ENCODE measurements at places on chromosomes 7 and 10. TPM values are rescaled to one million over a fixed set of nuclear protein-coding genes. Genes with fewer than 3 reads are reported as not detected.

DNA sequence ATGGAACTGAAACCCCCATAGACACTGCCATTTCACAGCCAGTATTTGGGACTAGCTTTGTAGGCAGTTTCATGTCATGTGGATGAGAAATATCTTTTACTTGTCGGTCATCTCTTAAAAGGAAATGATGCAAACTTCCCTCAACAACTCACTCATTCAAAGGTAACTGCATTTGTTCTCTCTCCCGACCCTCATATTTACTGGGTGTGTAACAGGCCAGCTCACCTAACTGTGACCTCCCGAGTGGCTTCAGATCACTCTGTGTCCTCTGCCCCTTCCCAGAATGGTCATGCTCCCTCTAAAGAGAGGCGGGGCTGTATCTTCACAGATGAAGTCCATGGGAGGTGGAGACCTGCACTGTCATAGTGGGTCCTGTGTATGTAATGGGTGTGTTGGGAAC is 14.7 kb downstream of the LRRC18 start:
- H3K36me3 ChIP-seq = no peaks in the 10 kb centered on the region
- peaks cover 12% of the 10 kb centered on the region for H3K4me1 ChIP-seq
- no peak overlapping the region for H3K27ac ChIP-seq
- H3K27me3 ChIP-seq = no peaks in the 10 kb centered on the region

GRCh38 chr7:50564640-50565558 is at the start of gene DDC:
Gene DDC (minus strand): TSS chr7:50565405. CDS start chr7:50544085, 21,320 bp downstream.
- H3K4me1 ChIP-seq = no peaks in the 10 kb centered on the region
- H3K4me3 ChIP-seq = no peak within 1 kb of the TSS

DNA sequence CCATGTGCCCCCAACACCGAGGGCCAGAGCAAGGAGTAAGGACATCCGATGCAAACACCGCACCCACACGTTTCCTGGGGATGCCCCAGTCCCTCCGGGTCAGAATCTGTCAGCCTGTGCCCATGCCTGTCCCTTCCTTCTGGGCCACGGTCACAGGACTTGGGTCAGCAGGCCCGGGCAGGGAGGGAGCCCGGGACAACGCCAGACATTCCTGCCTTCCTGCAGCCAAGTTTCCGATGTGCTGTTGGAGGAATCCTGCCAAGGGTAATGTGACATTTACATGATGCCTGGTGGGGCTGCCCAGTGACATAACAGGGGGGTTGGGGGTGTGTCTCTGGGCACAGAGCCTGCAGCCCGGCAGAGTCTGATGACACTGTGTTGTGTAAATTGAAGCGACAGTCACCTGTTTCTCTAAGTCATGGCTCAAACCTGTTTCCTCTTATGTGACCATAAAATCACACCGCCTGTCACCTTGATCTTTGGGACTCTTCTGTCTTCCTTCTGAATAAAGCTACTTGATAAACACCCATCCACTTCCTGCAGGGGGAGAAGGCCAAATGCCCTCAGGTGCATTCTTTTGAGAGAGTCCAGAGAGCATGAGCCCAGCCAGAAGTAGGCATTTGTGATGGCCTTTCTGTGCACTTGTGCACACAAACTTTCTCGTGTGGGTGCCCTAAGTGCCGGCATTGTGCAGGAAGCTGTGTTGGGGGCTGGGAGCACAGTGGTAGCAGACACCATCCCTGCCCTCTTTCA is 175.3 kb upstream of the RHEB start:
- peaks cover 23% of the 10 kb centered on the region for H3K4me1 ChIP-seq
- H3K36me3 ChIP-seq = no peaks in the 10 kb centered on the region
- peak overlapping the region; percentile 30 for H3K27ac ChIP-seq
- H3K27me3 ChIP-seq = no peaks in the 10 kb centered on the region

SPDYE2 gene
- total RNA-seq = 0.34 TPM

DNA sequence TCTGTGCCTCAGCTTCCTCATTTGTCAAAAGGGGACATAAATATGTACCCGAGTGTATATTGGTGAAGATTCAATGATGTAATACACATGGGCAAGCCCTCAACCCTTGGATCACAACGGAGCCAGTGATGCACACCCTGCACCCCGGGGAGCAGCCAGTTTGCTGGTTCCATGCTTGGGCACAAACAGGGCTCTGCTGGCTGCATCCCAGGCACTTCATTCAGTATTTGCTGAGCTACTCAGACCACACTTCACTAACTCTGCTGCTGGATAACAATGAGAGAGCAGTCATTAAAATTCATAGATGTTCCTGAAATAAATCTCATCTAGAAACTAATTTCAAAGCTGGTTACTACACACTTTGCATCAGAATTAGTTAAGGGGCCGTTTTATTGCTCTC is 72.0 kb downstream of the SCRN1 start:
- H3K36me3 ChIP-seq = peaks cover 3% of the 10 kb centered on the region
- no peak overlapping the region for H3K27ac ChIP-seq
- no peak for DNase-seq
- H3K4me3 ChIP-seq = no peak overlapping the region
- no peaks in the 10 kb centered on the region for H3K27me3 ChIP-seq

TAS2R41 gene
- total RNA-seq = 0.77 TPM

- H3K4me1 ChIP-seq = no peaks in the 10 kb centered on the region
- no peak overlapping the region for H3K4me3 ChIP-seq
- H3K27me3 ChIP-seq = no peaks in the 10 kb centered on the region
Observed at GRCh38 chr10:132360766-132361447, 28.9 kb downstream of the LRRC27 start.

EN2 gene
- 0.06 TPM for total RNA-seq

Measured in lung (tissue), 17 donors.